ENCODE measurements at places on chromosomes 5 and 9. TPM values are rescaled to one million over a fixed set of nuclear protein-coding genes. Genes with fewer than 3 reads are reported as not detected.

Gene STK32A
- 27.4 TPM for total RNA-seq

Gene BARHL1
- total RNA-seq = not detected

Gene CAMK2A
- 0.64 TPM for total RNA-seq

Gene GLRA1
- total RNA-seq = not detected

- no peaks in the 10 kb centered on the region for H3K4me1 ChIP-seq
- no peak for DNase-seq
- no peak overlapping the region for H3K27ac ChIP-seq
- H3K36me3 ChIP-seq = no peaks in the 10 kb centered on the region
Measured at GRCh38 chr5:81212211-81212751, 20.8 kb upstream of the CKMT2 start.

- no peak overlapping the region for H3K4me3 ChIP-seq
- H3K27me3 ChIP-seq = no peaks in the 10 kb centered on the region
- DNase-seq = no peak
- peaks cover 50% of the 10 kb centered on the region for H3K4me1 ChIP-seq
- H3K27ac ChIP-seq = peak overlapping the region; percentile 65
Measured at GRCh38 chr9:108056805-108057386, 567.3 kb upstream of the KLF4 start.

- no peak for DNase-seq
- H3K4me3 ChIP-seq = no peak overlapping the region
- H3K27ac ChIP-seq = no peak overlapping the region
Measured at GRCh38 chr9:137494104-137494544, 35.0 kb upstream of the NSMF start.

DNA sequence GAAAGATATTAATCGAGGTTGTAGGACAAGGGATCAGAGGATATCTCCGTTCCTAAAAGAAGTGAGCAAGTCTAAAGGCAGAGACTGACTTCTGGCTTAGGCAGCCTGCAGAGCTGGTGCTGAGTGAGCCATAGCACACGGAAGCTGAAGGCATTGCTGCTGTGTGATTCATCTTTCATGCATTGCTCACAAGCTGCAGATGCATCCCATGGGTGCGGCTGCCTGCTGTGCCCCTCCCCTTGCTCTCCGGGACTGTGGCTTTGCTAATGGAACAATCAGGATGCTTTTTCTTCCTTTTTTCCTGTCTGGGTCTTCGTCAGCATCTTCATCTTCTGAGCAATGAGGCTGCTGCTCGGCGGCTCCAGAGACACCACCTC lies 341.4 kb downstream of the DIRAS2 start:
- no peak for DNase-seq
- no peak overlapping the region for H3K27ac ChIP-seq
- H3K4me1 ChIP-seq = no peaks in the 10 kb centered on the region
- H3K36me3 ChIP-seq = no peaks in the 10 kb centered on the region

- no peaks in the 10 kb centered on the region for H3K36me3 ChIP-seq
- H3K4me3 ChIP-seq = no peak overlapping the region
- DNase-seq = no peak
- H3K4me1 ChIP-seq = no peaks in the 10 kb centered on the region
Measured at GRCh38 chr9:134935701-134936345, 18.1 kb upstream of the FCN1 start.

- H3K27me3 ChIP-seq = no peaks in the 10 kb centered on the region
- H3K4me3 ChIP-seq = no peak overlapping the region
- DNase-seq = no peak
- H3K36me3 ChIP-seq = no peaks in the 10 kb centered on the region
Measured at GRCh38 chr5:175629793-175630192, 28.1 kb upstream of the HRH2 start.

GRCh38 chr9:134469041-134469875 lies 143.0 kb downstream of the RXRA start:
- peak overlapping the region; percentile 24 for H3K27ac ChIP-seq
- H3K4me3 ChIP-seq = no peak overlapping the region
- no peaks in the 10 kb centered on the region for H3K27me3 ChIP-seq
- H3K36me3 ChIP-seq = no peaks in the 10 kb centered on the region

- no peak overlapping the region for H3K27ac ChIP-seq
- H3K4me1 ChIP-seq = no peaks in the 10 kb centered on the region
- no peak for DNase-seq
- peaks cover 4% of the 10 kb centered on the region for H3K36me3 ChIP-seq
- no peaks in the 10 kb centered on the region for H3K27me3 ChIP-seq
Measured at GRCh38 chr5:160083501-160083900, 35.7 kb downstream of the PWWP2A start.

- no peak for DNase-seq
- H3K36me3 ChIP-seq = no peaks in the 10 kb centered on the region
- H3K27ac ChIP-seq = no peak overlapping the region
- H3K27me3 ChIP-seq = peaks cover 31% of the 10 kb centered on the region
- H3K4me1 ChIP-seq = peaks cover 9% of the 10 kb centered on the region
Measured at GRCh38 chr9:133709691-133710571, 28.2 kb downstream of the SARDH start.

- no peak overlapping the region for H3K27ac ChIP-seq
- no peaks in the 10 kb centered on the region for H3K27me3 ChIP-seq
- H3K36me3 ChIP-seq = no peaks in the 10 kb centered on the region
- no peak for DNase-seq
- no peak overlapping the region for H3K4me3 ChIP-seq
- H3K4me1 ChIP-seq = no peaks in the 10 kb centered on the region
Measured at GRCh38 chr5:123496892-123497291, 15.1 kb upstream of the CSNK1G3 start.

GRCh38 chr5:124740071-124740470 lies 6.4 kb downstream of the ZNF608 start:
- H3K27ac ChIP-seq = no peak overlapping the region
- H3K27me3 ChIP-seq = peaks cover 7% of the 10 kb centered on the region
- no peaks in the 10 kb centered on the region for H3K36me3 ChIP-seq
- peaks cover 53% of the 10 kb centered on the region for H3K4me1 ChIP-seq
